ENCODE measurements at places on chromosomes 3 and 15.
A peak's percentile ranks its signal among the peaks of the same experiment; 100 is the strongest.

- DNase-seq = no peak
Measured at GRCh38 chr3:4850928-4851265, 128.3 kb upstream of the BHLHE40 start.

DNA sequence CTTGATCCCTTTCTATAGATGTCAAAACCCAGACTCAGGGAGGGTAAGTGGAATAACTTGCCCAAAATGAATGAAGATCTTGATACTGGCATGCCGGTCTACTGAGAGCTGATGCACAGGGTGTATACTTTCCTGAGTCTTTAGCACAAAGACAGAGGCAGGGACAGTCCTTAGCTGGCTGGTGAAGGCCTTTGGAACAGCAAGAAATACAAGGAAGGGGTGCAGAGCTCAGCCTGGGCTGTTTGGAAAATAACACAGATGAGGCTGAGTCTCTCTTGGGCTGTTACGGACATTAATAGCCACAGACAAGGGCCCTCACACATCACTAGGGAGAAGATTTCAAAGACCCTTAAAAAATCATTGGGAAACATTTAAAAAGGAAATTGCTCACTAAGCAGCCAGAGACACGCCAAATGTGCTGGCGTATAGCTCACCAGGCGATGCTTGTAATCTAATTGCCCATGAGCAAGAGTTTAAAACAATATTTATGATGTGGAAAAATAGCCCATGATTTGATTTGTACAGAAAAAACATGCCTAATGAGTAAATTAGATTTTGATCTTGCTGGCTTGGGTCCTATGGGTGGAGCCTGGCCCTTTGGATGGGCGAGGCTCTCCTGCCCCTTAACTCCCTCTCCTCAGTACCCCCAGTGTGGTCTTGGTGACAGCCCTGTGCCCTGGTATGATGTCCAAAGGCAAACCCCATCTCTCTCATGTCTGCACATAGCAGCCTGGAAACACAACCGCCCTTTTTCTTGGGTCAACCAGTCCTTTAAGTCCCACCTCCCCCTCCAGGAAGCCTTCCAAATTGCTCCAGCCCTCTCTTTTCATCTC, 81.8 kb upstream of the MRPS22 start:
- no peak for DNase-seq

- DNase-seq = no peak
Measured at GRCh38 chr15:65077981-65078352, 1.4 kb downstream of the KBTBD13 start.

GRCh38 chr15:63449731-63450130, 54.7 kb upstream of the USP3 start:
- DNase-seq = no peak

DNA sequence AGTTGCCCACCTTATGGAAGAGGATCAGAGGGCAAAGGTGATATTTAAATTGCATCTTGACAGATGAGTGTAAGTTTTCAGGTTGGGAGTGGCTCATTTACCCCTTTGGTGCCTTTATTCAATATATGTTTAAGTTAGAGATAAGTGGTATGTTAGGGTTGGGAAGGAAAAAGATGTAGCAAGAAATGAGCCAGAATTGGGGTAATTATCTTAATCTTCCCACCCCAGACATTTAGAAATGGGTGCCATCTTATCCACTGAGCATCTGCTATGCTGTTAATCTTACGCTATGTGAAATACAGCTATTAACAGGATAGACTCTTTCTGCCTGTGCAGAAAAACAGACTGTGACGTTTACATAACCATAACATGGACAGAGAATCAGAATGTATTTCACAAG, 6.3 kb downstream of the CMTM7 start:
- no peak for DNase-seq

DNA sequence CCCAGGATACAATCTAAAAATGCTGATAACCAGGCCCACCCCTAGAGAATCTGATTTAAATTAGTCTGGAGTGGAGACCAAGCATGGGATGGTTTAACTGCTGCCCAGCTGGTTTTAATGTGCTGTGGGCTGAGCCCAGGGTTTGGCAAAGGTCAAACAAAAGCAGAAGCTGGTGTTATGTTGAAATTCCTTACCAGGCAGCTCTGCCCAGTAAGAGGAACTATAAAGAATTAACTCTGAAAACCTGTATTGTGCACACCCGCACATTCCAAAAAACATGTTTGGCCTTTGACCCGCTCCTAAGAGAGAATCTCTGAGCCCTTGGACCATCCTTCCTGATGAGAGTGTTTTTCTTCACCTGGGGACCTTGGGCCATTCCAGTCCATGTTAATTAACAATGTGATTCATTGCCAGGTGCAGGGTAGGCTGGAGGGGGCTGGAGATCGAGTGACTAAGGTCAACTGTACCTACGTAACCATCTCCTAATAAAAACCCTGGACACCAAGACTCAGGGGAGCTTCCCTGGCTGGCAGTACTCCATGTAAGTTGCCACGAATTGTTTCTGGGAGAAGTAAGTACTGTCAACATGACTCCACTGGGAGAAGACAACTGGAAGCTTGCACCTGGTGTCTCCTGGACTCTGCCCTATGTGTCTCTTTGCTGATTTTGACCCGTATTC, 10.9 kb downstream of the CCDC13 start:
- no peak for DNase-seq

DNA sequence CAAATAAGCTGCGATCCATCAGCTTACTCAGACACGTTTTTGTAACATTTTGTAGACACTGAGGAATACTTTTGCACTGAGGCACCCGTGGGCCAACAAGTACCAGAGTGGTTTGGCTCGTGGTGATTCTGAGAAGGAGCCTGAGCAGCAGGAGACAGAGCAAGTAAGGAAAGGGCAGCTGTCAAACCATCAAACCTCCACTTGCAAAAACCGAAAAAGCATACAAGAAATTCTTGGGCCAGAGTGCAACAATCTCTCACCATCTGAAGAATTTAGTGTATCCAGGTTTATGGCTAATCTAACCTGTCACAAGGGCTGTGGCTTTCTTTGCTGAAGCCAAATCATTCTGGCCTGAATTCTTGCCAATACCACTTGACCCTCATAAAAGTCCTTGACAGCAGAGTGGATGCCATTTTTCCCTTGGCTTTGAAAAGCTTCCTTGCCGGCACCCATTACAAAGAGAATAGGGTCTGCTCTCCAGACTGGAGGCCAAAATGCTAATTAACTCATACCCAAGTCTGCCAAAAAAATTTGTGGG, 56.7 kb downstream of the MYO1E start:
- peak; percentile 16 for DNase-seq

DNA sequence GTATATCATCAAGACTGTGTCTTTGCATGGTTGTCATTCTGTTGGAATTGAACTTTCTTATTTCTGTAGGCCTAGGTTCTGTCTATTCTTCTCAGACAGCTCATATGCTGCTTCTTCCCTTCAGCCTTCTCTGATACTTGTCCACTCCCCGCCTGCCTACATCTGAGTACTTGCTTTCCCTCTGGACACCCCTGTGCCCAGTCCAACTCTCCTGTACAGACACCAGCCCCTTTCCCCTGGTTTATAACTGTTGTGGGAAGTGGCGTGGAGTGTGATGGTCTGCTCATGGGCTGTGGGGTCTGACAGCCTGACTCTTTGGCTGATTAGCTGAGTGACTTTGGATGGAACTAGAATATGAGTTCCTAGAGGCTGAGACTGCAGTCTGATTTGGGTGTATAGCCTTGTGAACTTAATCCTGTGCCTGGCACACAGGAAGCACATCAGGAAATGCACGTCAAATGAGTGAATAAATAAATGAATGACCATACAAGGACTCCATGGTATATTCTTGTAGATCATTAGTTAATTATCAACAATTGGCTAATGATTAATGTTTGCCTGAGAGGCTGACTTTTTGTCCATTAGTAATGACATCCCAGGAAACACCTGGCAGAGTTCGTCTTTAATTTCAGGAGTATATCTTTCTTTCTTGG, 11.8 kb downstream of the CACNA1D start:
- no peak for DNase-seq
